Fibroblast of skin of right biceps (primary cell): ENCODE measurements at places on chromosomes 16 and 17.

DNA sequence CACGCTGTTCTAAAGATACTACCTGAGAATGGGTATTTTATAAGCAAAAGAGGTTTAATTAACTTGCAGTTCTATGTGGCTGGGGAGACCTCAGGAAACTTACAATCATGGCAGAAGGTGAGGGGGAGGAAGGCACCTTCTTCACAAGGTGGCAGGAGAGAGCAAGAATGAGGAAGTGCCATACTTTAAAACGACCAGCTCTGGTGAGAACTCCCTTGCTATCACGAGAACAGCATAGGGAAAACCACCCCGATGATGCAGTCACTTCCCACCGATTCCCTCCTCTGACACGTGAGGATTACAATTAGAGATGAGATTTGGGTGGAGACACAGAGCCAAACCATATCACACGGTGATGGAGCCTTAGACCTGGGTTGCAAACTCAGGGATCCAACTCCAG lies 317.5 kb upstream of the EEF2KMT start:
- DNase-seq, result no peak

GRCh38 chr16:10822702-10823101 lies 4.1 kb upstream of the TVP23A start:
- no peak for DNase-seq

DNA sequence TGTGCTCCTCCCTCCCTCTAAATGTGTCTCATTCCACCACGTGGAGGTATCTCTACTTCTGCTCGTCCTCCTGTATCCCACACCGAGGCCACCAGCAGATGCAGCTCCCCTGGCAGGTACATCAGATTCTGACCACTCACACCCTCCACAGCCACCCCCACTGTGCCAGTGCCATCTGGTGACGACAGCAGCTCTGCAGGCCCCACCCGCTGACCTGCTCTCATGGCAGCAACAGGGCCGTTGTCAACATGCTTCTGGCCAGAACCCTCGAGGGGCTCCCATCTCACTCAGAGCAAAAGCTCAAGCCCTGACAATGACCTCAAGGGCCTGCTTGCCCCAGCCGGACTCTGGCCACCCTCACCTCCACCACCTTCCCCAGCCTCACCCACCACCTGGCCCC lies 93.4 kb downstream of the AMFR start:
- DNase-seq, result no peak

GRCh38 chr16:69350536-69351133 lies 951 bp downstream of the TMED6 start:
- no peak for DNase-seq

DNA sequence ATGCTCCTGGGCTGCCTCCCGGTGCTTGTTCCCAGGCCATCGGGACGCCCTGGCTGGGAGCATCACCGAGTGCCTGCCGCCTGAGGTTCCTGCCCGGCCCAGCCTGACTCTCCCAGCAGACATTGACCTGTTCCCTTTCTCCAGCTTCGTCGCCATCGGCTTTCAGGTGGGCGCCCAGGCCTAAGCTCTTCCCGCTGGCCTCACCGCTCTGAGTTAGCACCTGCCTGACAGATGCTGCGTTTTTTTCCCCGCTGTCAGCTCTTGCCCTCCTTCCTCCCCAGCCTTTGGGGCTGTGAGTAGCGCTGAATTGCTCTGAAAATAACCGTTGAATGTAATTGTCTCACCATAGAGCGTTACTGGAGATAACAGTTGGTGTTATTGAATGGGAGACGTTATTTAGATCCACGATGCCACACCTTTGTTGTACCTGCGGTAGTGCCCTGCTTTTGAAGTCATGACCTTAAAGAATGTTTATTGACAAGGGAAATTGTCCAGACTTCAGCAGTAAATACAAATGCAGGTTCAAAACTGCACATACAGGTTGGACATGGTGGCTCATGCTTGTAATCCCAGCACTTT lies 21.3 kb upstream of the SMIM5 start:
- no peak for DNase-seq

DNA sequence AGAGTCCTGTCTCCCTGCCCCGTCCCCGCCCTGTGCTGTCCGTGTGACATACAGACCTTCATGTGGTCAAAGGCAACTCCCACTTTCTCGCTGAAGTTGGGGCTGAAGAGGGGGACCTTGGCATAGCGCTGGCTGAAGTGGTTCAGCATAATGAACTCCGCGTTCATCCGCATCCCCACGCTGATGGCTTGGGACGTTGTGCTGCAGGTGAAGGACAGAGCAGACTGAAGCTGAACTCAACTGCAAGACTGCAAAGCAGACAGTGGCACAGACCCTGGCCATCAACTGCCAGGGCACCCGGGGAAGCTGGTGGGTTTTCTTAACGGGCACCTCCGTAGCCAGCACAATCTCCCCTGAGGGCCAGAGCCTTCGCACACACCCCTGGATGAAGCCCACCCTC lies 24.2 kb downstream of the ELAC2 start:
- no peak for DNase-seq

DNA sequence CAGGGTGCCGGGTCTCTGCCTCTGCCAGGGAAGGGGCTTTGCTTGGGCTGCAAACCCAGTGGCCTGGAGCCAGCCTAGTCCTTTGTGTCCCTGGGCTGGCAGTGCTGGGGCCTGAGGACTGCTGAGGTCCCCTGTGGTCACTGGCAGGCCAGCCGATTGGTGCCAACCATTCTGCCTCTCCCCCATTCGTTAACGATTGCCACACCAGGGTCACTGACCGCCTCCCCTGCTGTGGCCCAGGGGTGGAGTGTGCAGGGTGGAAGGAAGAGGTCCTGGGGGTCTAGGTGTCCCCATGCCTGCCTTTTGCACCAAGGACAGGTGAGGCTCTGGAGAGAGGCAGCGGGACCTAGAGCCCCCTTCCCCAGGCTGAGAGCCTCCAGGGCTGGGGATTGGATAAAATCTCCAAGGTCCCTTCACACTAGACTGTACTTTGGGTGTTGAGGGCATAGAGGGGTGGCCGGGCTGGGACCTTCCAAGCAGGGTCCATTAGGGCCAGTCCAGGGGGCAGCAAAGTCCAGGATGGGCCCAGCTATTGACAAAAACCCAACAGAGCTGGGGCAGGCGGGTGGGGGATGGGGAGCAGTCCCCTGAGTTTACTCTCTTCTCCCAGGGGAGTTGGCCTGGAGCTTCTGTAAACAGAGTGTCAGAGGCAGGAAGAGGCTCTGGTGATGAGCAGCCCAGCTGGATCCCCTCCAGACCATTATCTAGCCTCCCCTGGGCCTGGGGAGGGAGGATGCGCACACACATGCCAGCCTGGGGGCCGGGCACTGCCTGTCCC lies 1.1 kb downstream of the VASN start:
- DNase-seq, result peak; percentile 92

GRCh38 chr16:49484451-49484849 lies 110.8 kb downstream of the C16orf78 start:
- DNase-seq, result peak; percentile 7

- no peak for DNase-seq
Measured at GRCh38 chr17:39122991-39123390, 28.4 kb downstream of the PLXDC1 start.
